Activated naive CD8-positive, alpha-beta T cell treated with anti-CD3 and anti-CD28 coated beads for 36 hours (primary cell): ENCODE measurements at places on chromosomes 16 and 17.
A peak's percentile ranks its signal among the peaks of the same experiment; 100 is the strongest.

DNA sequence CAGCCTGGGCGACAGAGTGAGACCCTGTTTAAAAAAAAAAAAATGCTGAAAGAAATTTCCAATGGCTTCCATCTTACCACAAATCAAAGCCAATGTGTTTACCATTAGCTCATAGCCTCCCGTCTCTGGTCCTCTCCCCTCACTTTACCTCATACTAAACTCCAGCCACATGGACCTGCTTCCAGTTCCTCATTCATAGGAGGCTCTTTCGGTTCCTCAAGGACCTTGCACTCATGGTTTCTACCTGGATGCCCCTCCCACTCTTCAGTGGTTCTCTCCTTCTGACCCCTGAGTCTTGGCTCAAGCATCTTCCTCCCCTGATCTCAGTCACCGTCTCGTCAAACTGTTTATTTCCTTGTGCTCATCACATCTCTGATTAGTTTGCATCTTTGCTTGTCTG is 3.8 kb upstream of the DEF8 start:
- no peak overlapping the region for H3K4me3 ChIP-seq
- H3K27me3 ChIP-seq = peaks cover 30% of the 10 kb centered on the region
- DNase-seq = no peak
- no peak overlapping the region for H3K27ac ChIP-seq

GRCh38 chr16:53207810-53208752 is 153.3 kb downstream of the CHD9 start:
- H3K36me3 ChIP-seq = peaks cover 8% of the 10 kb centered on the region
- H3K27ac ChIP-seq = peak overlapping the region; percentile 69
- peak overlapping the region; percentile 70 for H3K4me3 ChIP-seq
- peaks cover 16% of the 10 kb centered on the region for H3K4me1 ChIP-seq
- DNase-seq = peak; percentile 3

DNA sequence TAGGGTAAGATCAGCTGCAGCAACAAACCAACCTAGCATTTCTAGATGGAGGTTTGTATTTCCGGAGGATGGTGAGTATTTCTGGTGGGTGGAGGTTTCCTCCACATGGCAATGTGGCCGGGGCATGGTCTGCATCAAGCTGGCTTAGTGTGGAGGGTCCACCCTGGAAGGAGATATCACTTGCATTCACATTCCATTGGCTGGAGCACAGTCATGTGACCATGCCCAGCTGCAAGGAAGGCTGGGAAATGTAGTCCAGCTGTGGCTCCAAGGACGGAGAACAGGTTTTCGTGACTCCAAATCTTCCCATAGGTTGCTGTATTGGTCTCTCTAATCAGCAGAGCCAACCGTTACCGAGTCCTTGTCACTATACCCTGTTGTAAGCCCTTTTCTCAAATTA is 68.7 kb downstream of the RAI1 start:
- DNase-seq = peak; percentile 59
- peaks cover 4% of the 10 kb centered on the region for H3K36me3 ChIP-seq
- peaks cover 50% of the 10 kb centered on the region for H3K4me1 ChIP-seq
- H3K27ac ChIP-seq = peak overlapping the region; percentile 96
- no peaks in the 10 kb centered on the region for H3K27me3 ChIP-seq

DNA sequence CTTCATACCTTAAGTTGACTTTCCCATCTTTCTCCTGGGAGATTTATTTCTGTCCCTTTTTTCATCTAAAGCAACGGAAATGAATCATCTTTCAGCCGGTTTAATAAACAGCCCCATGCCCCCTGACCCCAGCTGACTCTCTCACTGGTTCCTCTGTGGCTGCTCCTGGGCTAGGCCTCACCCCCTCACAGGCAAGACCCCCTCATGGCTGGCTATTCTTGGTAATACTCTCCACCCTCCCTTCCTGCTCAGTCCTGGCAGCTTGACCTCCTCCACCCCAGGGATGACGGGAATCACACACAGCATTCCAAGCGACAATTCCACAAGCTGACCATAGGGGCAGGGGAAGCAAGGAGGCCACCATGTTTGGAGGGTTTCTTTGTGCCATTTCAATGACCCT is 1.5 kb upstream of the ADAP2 start:
- peaks cover 8% of the 10 kb centered on the region for H3K4me1 ChIP-seq
- H3K27ac ChIP-seq = no peak overlapping the region
- H3K4me3 ChIP-seq = no peak overlapping the region
- no peaks in the 10 kb centered on the region for H3K36me3 ChIP-seq
- H3K27me3 ChIP-seq = peaks cover 43% of the 10 kb centered on the region

GRCh38 chr17:55996826-55997225 is 156.4 kb upstream of the ANKFN1 start:
- no peak overlapping the region for H3K4me3 ChIP-seq
- DNase-seq = no peak
- no peak overlapping the region for H3K27ac ChIP-seq
- peaks cover 10% of the 10 kb centered on the region for H3K4me1 ChIP-seq
- peaks cover 6% of the 10 kb centered on the region for H3K36me3 ChIP-seq

DNA sequence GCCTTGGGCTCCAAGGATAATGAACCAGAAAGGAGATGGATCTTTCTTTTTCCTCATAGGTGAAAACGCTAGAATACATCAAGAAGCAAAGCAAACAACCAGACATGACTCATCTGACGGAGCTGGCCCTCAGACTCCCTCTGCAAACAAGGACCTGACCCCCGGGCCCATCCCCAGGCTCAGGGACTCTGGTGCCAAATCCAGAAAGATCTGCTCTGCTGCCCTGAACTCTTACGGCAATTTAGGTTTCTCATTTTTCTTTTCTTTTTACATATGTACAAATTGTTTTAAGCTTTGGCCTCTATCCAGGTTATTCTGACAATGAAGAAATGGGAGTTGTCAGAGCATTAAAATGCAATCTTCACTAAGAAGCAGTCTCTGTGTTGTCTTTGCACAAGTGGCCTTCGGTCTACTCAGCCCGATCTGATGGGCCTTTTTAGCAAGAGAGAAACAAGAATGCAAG is 17.7 kb downstream of the KNOP1 start:
- no peak overlapping the region for H3K27ac ChIP-seq
- DNase-seq = no peak
- no peaks in the 10 kb centered on the region for H3K27me3 ChIP-seq
- H3K4me3 ChIP-seq = no peak overlapping the region

DNA sequence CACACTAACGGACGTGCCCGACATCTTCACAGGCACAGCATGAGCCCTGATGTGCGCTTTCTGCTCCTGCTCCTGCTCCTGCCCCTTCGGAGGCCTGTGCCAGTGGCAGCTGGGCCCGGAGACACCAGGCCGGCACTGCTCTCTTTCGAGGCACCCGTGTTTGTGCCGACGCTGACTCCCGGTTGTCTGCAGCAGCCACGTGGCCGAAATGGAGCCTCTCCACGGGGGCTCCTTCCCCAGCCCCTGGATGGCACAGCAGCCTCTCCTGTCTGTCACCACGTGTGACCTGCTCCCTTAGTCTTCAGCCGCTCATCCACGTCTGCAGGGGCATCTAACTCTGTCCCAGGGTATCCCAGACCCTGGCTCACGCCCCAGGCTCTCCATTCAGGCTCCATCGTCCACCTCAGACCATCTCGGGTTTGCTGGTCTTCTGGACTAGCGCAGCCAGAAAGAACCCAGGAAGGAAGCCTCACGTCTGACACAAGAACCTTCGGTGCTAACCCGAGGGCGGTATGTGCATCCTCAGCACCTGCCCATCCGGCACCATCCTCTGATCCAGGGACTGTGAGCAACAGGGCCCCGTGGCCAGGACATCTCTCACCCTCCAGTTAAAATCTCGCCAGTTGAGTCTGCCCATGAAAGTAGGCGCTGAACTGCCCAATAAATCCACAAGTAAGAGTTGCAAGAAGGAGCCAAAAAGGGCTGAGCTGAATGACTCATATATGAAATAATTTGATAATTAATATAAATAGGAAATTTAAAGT is 4.2 kb upstream of the RPH3AL start:
- H3K36me3 ChIP-seq = no peaks in the 10 kb centered on the region
- H3K27ac ChIP-seq = no peak overlapping the region
- no peak overlapping the region for H3K4me3 ChIP-seq
- no peaks in the 10 kb centered on the region for H3K4me1 ChIP-seq
- DNase-seq = no peak

- H3K27ac ChIP-seq = no peak overlapping the region
- DNase-seq = no peak
- H3K4me3 ChIP-seq = no peak overlapping the region
Measured at GRCh38 chr17:9266031-9266680, 244.8 kb downstream of the NTN1 start.

GRCh38 chr16:9351440-9351839 is 260.0 kb downstream of the HAPSTR1 start:
- H3K27ac ChIP-seq = no peak overlapping the region
- no peaks in the 10 kb centered on the region for H3K27me3 ChIP-seq

DNA sequence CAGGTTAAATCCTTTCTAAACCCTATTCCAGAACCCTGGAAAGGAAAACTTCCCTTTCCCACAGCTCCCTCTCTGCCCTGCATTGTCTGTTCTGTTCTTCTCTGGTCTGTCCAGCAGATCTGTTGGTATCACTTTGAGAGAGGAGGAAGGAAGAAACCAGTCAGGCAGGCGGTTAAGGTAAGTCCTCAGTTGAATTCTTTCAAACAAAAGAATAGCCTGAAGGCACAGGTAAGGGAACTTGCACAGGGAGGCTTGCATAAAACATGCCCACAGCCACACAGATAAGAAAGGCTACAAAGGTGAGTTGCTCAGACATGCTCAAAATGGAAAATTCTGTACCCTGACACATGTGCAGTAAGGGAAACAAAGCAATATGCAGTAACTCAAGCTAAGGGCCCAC is 595.7 kb upstream of the CDH5 start:
- no peaks in the 10 kb centered on the region for H3K36me3 ChIP-seq
- H3K27me3 ChIP-seq = peaks cover 6% of the 10 kb centered on the region
- H3K4me3 ChIP-seq = no peak overlapping the region
- H3K4me1 ChIP-seq = no peaks in the 10 kb centered on the region
- no peak overlapping the region for H3K27ac ChIP-seq

DNA sequence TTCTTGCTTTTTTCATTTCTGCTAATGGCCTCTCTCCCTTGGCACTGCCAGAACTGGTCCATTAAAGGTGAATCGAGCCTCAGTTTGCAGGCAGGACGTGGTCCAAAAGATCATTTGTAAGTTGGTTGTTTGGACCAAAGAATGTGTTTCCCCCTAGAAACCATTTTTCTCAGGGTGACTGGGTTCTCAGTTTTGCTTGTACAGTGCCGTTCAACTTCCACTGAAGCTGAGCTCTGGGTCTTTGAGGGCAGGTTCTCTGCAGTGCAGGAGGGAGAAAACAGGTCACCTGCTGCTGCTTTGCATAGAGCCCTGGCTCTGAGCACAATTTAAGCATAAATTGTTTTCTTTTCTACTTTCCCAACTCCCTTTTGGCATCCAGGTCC is 9.0 kb upstream of the AMZ2 start:
- peak overlapping the region; percentile 82 for H3K4me3 ChIP-seq
- peaks cover 4% of the 10 kb centered on the region for H3K36me3 ChIP-seq
- H3K4me1 ChIP-seq = peaks cover 54% of the 10 kb centered on the region
- no peaks in the 10 kb centered on the region for H3K27me3 ChIP-seq
- peak overlapping the region; percentile 98 for H3K27ac ChIP-seq

DNA sequence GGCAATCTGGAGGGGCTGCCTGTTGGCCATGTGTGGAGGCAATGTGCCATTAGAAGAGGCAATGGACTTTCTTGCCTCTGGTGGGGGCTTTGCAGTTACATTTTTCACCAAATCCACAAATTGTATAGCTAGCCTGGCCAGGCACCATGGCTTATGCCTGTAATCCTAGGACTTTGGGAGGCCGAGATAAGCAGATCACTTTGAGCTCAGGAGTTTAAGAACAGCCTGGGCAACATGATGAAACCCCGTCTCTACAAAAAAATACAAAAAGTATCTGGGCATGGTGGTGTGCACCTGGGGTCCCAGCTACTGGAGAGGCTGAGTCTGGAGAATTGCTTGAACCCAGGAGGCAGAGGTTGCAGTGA is 2.7 kb upstream of the RNF112 start:
- H3K4me3 ChIP-seq = no peak overlapping the region
- no peaks in the 10 kb centered on the region for H3K4me1 ChIP-seq
- no peak for DNase-seq
- H3K36me3 ChIP-seq = no peaks in the 10 kb centered on the region
- no peak overlapping the region for H3K27ac ChIP-seq

GRCh38 chr17:75114552-75115314 is 5.0 kb downstream of the ARMC7 start:
- H3K27ac ChIP-seq = peak overlapping the region; percentile 84
- no peak for DNase-seq
- H3K4me3 ChIP-seq = peak overlapping the region; percentile 81
- no peaks in the 10 kb centered on the region for H3K27me3 ChIP-seq
- peaks cover 28% of the 10 kb centered on the region for H3K4me1 ChIP-seq

GRCh38 chr17:82204831-82205719 is 7.6 kb downstream of the CCDC57 start:
- DNase-seq = peak; percentile 62
- H3K27me3 ChIP-seq = no peaks in the 10 kb centered on the region
- H3K4me1 ChIP-seq = peaks cover 50% of the 10 kb centered on the region
- peak overlapping the region; percentile 92 for H3K27ac ChIP-seq

DNA sequence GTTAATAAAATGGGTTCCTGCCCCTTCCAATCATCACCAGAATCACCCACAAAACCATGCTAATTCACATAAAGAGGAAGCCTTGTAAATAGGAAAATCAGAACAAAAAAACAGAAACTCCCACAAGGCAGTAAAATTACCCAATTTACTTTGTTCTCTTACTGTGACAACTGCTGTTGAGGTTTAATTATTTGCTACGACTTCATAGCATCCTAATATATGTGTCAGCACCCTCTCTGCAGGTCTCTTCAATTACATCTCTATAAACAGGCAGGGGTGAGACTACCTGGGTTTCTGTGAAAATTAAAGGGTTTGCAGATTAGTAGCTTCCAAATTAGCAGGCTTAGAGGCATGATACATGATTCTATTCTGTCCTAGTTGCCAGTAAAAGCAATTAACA is 2.7 kb downstream of the WDR59 start:
- no peak overlapping the region for H3K4me3 ChIP-seq
- H3K27ac ChIP-seq = no peak overlapping the region
- no peak for DNase-seq
- H3K36me3 ChIP-seq = peaks cover 10% of the 10 kb centered on the region
- H3K4me1 ChIP-seq = peaks cover 16% of the 10 kb centered on the region

GRCh38 chr16:74580833-74581232 is 26.1 kb downstream of the GLG1 start:
- H3K36me3 ChIP-seq = peaks cover 15% of the 10 kb centered on the region
- H3K4me1 ChIP-seq = peaks cover 52% of the 10 kb centered on the region
- no peak for DNase-seq
- H3K4me3 ChIP-seq = no peak overlapping the region
- H3K27me3 ChIP-seq = no peaks in the 10 kb centered on the region

- no peaks in the 10 kb centered on the region for H3K36me3 ChIP-seq
- no peak overlapping the region for H3K4me3 ChIP-seq
- no peak overlapping the region for H3K27ac ChIP-seq
- H3K4me1 ChIP-seq = peaks cover 6% of the 10 kb centered on the region
- DNase-seq = no peak
Measured at GRCh38 chr17:19363460-19364035, 1.0 kb upstream of the B9D1 start.
